IPS DF 6.9 (cell line): ENCODE measurements at places on chromosomes 7 and 10.

DNA sequence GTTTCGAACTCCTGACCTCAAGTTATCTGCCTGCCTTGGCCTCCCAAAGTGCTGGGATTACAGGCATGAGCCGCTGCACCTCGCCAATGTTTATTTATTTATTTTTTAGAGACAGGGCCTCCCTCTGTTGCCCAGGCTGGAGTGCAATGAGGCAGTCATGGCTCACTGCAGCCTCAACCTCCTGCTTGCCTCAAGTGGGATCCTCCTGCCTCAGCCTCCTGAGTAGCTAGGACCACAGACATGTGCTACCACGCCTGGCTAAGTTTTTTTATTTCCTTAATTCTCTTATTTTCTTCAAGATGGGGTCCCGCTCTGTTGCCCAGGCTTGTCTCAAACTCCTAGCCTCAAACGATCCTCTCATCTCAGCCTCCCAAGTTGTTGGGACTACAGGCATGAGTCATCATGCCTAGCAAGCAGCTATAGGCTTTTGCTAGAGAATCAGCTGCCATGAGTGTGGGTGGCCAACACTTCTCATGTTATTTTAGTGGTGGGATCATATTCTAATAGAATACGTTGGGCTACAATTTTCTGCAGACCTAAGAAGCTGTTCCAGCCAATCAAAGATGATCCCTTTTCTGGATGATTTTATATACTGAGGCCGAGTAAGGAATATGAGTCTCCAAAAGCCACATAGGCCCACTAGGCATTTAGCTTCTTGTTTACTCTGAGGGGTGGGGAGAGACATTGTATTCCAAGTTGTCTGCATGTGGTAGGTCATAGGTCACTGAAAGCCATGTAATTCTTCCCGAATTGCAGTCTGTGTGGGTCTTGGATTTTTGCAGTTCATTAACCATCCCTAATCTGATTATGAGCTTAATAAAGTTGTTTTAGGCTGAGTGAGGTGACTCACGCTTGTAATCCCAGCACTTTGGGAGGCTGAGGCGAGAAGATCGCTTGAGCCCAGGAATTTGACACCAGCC is 7.6 kb upstream of the TMEM248 start:
- DNase-seq = no peak

DNA sequence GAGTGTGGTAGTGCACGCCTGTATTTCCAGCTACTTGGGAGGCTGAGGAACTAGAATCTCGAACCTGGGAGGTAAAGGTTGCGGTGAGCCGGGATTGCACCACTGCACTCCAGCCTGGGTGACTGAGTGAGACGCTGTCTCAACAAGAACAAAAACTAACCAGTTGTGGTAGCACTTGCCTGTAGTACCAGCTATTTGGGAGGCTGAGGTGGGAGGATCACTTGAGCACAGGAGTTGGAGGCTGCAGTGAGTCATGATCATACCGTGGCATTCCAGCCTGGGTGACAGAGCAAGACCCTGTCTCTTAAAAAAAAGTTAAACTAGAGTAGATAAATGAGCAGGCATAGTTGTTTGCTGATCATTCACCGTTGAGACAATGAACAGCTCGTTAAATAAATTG is 48.9 kb downstream of the CUX1 start:
- DNase-seq = no peak

DNA sequence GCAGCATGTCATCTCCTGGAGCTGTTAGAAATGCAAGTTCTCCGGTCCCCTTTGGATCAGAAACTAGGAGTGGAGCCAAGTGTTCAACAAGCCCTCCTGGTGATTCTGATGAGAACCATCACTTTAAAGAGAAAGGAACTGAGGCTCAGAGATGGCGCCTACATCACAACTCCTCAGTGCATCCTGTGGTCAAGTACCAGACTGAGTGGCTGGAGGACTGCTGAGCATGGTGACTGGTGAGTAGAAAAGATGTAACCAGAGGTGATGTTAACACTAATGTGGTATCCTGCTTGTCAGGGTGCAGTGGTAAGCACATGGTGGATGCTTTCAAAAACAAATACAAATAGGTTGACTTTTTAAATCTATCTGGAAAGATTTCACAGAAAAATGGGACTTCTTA is 3.5 kb upstream of the OIT3 start:
- no peak for DNase-seq

DNA sequence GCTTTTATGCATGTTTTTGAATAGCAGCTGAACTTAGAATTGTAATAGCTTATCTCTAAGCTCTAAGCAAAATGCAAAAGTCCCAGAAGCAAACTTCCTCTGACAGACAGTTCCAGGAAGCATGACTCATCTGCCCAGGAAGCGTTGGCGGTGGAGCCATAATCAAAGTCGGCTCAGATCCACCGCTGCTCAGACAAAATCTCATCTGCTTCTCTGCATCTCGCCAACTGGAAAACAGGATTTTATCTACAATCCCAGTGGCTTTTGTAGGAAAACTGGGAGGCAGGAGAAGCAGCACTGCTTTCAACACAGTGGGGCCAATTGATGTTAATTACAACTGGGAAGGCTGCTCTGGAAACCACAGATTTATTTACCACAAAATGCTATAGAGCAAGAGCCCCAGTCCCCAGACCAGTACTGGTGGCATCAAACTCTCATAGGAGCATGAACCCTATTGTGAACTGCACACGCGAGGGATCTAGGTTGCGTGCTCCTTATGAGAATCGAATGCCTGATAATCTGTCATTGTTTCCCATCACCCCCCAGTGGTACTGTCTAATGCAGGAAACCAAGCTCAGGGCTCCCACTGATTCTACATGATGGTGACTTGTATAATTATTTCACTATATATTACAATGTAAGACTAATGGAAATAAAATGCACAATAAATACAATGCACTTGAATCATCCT is 99.9 kb downstream of the CUBN start:
- DNase-seq = no peak

DNA sequence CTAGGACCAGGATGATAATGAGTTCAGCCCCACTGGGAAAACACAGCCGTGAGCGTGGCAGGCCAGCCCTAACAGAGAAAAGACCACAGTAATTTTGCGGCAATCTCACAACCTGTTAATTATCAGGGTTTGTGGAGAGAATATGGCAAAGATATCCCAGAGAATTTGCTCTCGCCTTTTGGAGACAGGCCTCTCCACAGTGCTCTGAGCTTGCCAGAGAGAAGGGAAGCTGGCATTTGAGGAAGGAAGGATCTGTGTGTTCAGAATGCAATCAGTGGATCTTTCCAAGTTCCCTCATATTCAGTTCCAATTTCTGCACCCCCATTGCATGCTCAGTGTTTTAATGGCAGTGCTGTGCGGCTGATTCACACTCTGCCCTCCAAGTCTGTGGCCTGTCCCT is 60.2 kb downstream of the PLPP4 start:
- DNase-seq = no peak

DNA sequence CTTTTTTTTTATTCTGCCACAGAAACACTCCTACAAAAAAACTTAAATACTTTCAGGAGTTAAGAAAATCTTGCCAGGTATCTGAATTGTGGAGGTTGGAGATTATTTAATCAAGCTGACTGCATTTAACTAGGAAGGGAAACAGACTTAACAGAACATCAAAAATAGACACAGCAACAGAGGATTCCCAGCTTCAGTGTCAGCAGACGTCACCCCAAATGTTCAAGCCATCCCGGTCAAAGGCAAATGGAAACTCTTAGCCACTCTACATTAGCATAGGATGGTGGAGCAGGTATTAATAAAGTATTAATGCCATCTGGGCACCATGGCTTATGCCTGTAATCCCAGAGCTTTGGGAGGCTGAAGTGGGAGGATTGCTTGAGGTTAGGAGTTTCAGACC is 139.7 kb upstream of the SVIL start:
- DNase-seq = no peak

DNA sequence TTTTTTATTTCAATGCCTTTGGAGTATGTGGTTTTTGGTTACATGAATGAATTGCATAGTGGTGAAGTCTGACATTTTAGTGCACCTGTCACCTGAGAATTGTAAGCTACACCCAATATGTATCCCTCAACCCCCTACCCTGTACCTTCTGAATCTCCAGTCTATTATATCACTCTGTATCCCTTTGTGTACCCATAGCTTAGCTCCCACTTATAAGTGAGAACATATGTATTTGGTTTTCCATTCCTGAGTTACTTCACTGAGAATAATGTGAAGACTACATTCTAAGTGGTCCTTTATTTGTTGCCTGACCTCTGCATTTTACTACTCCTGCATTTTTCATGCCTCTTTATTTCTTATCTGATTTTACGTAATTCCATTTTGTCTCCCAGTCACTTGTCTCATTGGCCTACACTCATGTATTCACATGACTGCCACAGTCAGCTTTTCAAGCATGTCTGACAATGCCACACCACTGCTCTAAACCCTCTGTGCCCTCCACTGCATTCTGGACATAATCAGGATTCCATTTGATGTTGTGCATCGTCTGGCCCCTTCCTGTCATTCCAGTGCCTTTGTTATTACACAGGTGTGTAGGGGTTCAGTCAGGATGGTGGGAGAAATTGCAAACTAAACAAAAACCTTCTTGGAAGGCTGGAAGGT is 1325.5 kb downstream of the XPNPEP1 start:
- no peak for DNase-seq

GRCh38 chr7:55189146-55189766 is 170.4 kb downstream of the EGFR start:
- no peak for DNase-seq

DNA sequence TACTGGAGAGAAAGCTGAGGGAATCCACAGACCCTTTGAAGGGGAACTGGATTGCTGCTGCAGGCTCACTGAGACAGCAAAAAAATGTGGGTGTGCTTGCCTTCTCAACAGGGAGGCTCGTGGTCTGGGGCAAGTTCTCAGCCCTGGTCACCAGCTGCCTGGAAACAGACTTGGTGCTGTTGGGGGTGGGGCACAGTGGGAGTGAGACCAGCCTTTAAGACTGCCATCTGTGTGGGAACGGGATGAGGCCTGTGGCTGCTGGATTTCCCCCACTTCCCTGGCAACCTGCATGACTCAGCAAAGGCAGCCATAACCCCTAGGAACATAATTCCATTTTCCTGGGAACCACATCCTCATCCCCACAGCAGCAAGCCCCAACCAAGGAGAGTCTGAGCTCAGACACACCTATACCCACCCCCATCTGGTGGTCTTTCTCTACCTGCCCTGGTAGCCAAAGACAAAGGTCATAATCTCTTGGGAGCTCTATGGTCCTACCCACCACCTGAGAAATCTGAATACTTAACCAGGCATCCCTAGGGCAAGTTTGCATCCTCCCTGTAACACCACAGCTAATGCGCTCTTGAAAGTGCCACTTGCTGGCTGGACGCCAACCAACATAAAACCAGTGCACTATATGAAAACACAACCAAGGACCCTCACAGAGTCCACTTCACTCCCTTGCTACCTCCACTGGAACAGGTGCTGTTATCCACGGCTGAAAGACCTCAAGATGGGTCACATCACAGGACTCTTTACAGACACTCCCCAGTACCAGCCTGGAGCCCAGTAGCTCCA is 45.0 kb upstream of the TFEC start:
- DNase-seq = no peak

GRCh38 chr7:117803476-117803875 is 69.8 kb downstream of the CTTNBP2 start:
- no peak for DNase-seq

- DNase-seq = no peak
Observed at GRCh38 chr7:155962191-155962967, 150.1 kb upstream of the SHH start.

DNA sequence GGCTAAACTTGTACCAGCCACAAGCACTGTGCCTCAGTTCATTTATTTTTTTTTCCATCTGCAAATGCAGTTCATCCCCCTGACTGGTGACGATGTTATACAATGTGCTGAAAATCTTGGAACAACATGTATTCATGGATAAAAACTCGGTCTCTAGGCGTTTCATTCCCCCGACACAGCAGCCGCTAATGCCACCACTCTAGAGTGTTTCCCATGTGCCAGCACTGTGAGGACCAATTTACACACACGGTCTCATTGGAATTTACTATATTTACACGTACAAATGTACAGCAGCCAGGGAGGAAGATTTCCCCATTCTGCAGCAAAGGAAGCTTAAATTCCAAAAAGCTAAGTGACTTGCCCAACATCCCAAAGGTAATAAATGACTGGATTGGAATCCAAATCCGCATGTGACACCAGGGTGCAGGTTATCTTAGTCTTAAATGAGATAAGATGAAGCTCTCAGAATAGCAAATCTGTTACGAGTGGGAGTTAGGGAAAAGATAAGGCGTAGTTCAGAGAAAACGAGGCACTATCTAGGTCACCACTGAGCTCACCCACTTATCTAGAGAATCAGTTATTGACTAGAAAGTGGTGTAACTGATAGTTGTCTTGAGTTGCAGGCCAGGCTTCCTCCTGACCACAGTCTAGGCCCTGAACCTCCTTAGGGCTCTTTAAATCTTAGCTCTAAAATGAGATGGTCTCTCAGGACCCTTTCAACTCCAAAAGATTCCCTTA is 36.7 kb downstream of the FAM107B start:
- DNase-seq = no peak

DNA sequence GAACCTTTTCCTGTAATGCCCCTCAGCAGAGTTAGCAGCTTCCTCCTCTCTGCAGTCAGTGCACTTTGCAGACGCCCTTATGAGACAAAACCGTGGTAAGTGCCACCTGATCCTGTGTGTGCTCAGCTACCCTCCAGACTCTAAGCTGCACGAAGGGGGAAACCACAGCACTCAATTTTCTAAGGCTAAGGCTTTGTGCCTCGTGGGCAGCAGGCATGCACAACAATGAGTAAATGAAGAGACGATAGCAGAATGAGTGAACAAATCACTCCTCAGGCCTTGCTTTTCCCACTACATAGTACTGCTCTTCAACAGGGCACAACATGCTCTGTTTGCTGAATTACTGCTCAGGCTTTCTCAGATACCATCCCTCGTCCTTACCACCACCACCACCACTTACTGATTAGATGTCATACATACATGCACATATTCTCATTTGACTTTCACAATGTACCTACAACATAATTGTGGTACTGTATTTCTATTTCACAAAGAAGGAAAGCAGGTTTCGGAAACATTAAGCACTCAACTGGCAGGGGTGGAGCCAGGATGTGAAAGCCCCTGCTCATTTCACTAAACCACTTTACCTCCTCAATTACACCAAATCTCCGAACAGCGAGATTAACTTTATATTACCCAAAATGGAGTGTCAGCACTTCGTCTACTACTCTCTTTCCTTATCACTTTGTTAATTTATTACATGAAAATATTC is 85.4 kb downstream of the ICA1 start:
- DNase-seq = no peak

GRCh38 chr10:30359373-30360206 is 10.5 kb upstream of the MTPAP start:
- peak; percentile 72 for DNase-seq
